Chondrocyte (in vitro differentiated cells): ENCODE measurements at places on chromosomes 7 and 10.

GRCh38 chr10:35412900-35413491, 76.7 kb downstream of the CCNY start:
- DNase-seq: no peak

- no peak for DNase-seq
Observed at GRCh38 chr10:23157691-23158369, 34.3 kb upstream of the PTF1A start.

- DNase-seq: no peak
Observed at GRCh38 chr10:97974526-97975525, 55.6 kb downstream of the CRTAC1 start.

GRCh38 chr10:69176823-69177222, 3.2 kb upstream of the SUPV3L1 start:
- no peak for DNase-seq

DNA sequence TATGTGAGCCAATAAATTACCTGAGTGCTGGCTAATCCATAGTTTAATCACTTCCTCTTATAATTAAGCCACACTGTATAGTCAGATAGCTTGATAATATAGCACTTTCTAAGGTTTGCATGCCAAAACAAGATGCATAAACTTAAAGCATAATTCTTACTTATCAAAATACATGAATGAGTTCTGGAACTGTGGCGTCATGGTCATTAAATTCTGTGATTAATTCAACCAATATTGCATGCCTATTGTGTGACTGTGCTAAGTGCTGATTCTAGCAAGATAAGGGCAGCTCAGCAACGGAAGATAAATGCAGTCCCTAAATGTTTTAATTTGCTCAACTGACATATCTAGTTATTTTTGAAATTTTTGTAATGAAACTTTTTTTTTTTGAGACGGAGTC, 29.7 kb downstream of the HOXA1 start:
- no peak for DNase-seq

- DNase-seq: no peak
Observed at GRCh38 chr7:90663176-90663575, 67.1 kb downstream of the CDK14 start.
